Activated naive CD8-positive, alpha-beta T cell treated with anti-CD3 and anti-CD28 coated beads, Interleukin-2, amount 50 U/mL, for 16 hours (primary cell): ENCODE measurements at places on chromosomes 4 and X.

- no peak for DNase-seq
Measured at GRCh38 chr4:7956934-7957656, 17.4 kb upstream of the AFAP1 start.

DNA sequence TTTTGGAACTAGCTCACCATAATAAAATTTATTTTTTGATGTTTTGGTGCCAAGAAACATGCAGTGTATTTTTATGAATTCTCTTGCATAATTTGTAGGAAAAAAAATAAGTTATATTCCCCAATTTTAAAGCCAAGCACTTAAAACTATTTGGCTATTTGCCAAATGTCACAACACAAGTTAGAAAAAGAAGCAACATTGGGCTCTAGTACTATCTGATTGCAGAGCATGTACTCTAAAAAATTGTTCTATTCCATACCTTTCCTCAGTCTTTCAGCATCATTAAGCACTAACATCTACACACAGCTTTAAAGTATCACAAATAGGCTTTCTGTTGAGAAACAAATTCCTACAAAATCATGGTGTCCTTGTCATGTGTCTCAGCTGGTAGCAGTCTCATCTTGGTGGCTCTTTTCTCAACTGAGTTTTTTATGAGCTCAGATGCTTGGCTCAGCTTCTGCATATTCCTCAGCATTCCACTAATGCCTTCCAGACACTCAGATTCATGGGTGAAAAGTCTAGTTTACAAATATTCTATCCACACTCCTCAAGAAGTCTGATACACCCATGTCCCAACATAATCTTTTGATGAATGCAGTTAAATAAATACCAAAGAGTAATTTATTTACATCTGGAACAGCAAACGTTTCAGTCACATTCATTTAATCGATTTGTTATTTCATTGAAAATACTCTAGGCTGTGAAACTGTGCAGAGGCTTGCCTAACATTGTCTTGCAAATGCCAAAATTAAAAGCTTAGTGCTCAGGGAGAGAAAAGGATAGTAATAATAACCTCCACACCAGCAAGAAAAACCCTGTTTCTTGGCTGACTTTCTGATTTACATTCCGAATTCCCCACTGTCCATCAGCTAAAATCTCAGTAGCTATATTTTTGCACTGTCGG lies 2209.9 kb downstream of the PCDH7 start:
- DNase-seq: no peak

GRCh38 chr4:108786351-108786750 lies 23.5 kb upstream of the ETNPPL start:
- no peak for DNase-seq

- DNase-seq: no peak
Measured at GRCh38 chr4:42282081-42282901, 115.0 kb upstream of the SHISA3 start.

- no peak for DNase-seq
Measured at GRCh38 chr4:20678400-20678799, 21.9 kb upstream of the PACRGL start.

GRCh38 chr4:21118301-21118700 lies 418.0 kb downstream of the PACRGL start:
- DNase-seq: no peak

DNA sequence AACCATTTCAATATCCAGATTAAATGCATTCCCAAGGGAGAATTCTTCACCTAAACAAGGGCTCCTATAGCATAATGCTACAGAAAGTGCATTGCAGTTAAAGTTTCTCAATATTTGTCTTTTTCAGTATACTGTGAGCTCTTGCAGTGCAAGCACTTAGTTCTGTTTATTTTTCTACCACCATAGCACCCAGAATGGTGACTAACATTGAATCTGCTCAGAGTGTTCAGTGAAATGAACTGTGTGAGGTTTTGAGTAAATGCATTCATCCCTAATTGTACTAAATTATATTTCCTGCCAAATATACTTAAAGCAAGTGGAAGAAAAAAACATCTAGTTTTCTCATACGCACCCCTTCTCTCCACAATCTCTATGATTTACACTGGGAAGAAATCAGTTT lies 383.9 kb downstream of the PCDH7 start:
- DNase-seq: no peak

- DNase-seq: no peak
Measured at GRCh38 chrX:42242004-42242403, 318.6 kb upstream of the CASK start.

GRCh38 chrX:84216881-84217280 lies 28.9 kb upstream of the RPS6KA6 start:
- no peak for DNase-seq

GRCh38 chr4:99404595-99405287 lies 30.4 kb downstream of the ADH7 start:
- DNase-seq: no peak

DNA sequence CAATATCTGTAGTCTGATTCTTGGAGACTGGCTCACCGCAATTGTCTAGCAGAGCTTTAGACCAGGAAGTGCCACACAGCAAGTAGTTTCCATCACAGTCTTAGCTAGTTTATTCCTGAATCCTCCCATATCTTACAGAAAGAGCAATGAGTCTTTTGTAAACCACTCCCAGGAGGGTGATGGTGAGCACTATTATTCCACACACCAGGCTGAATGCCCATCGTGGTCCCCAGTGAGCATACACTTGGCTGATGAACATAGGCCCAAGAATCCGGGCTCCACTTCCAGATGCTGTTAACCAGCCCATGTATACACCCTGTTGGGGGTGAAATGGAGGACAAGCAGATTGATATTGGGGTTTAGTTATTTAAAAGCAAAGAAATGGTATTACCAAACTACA lies 39.8 kb downstream of the PLK4 start:
- no peak for DNase-seq

DNA sequence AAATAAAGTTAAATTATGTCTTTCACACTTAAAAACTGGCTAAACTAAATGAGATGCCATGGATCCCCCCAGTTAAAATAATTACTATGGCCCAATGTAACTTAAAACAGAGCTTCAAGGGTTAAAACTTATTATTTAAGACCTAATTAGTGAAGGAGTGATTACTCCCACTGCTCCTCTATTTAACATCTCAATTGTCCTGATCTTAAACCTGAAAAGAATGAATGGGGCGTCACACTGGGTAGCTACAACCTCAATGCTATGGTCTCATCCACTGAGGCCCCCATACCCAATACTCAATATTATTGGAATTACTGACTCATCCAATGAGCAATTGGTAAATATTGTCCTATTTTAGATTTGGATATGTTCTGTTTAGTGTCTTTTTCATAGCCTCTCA lies 21.1 kb upstream of the TMEM255A start:
- DNase-seq: no peak

DNA sequence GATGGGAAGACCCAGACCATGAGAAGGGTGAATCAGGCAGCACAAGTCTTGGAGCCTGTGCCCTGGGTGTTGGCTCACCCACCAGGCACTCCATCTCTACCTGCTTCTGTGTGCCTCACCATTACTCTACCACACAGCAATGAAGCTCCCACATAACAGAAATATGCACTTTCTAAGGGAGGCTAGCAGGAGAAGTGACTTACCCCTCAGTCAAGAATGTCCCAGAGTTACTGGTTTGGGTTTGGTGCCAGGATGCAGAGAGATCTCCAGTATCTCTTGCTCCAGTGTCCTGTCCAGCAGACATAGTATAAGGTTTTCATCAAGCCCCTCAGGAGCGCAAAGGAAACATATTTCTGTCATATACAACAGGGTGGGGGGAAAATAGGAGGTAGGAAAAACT lies 11.3 kb upstream of the RAB40A start:
- no peak for DNase-seq

GRCh38 chr4:138749303-138749702 lies 266.3 kb upstream of the NOCT start:
- no peak for DNase-seq

DNA sequence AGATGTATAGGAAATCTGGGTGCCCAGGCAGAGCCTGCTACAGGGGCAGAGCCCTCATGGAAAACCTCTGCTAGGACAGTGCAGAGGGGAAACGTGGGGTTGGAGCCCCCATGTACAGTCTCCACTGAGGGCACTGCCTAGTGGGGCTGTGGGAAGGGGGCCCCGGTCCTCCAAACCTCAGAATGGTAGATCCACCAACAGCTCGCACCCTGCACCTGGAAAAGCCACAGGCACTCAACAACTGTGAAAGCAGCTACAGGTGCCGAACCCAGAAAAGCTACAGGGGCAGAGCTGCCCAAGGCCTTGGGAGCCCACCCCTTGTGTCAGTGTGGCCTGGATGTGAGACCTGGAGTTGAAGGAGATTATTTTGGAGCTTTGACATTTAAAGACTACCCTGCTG lies 5.4 kb upstream of the XPNPEP2 start:
- no peak for DNase-seq

DNA sequence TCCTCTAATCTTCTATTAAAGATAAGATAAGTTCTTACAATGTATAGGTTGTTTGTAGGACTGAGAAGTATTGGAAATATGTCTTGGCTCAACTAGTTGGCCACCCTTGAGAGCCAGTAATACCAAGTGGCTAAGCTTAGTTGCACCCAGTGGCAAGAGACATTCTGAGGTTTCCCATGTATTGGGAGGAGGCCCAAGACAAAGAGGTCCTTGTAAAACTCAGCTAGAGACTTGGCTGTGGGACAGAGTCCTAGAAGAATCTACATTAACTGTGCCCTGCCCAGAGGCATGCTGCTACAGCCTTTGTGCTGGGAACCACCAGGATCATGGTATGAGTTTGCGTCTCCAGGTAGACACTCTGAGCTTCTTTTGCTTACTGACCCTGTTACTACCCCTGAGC lies 41.9 kb upstream of the SLC4A4 start:
- no peak for DNase-seq

GRCh38 chr4:173529477-173530325 lies at the start of gene HAND2:
Gene HAND2 (minus strand): TSS chr4:173530229. CDS start chr4:173529289, 940 bp downstream.
- no peak for DNase-seq

DNA sequence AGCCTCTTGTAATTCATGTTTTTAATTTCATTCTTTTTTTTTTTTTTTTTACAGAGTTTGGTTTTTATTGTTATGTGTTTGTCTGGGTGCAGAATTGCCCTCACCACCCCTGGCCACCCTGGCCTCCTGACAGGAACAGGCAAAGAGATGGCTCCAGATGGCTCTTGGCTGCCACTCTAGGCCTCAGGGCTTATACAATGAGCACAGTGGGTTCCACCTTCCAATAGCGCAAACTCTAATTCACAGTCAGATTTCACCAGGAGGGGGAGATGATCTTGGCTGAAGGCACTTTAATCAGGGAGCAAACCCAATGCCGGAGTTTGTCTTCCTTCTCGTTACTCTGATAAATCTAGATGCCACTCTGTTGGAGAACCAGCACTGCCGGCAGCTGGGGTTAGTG lies 24.8 kb downstream of the CPE start:
- DNase-seq: no peak

DNA sequence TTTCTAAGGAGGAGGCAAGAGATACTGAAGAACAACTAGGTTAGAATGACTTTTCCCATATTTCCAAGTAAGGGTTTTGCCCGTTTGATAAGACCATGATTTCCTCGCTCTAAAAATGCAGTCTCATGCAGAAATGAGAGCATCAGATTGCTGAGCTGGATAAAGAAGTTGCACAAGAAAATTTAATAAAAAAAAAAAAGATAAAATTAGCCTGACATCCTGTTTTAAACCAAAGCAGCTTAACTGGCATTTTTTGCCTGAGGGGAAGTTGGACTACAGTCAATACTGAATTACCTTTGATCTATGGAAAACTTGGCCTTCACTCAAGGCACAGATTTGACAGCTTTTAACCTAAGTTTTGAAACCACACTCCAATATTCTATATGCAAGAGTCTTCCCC lies 208.4 kb downstream of the GASK1B start:
- DNase-seq: no peak

DNA sequence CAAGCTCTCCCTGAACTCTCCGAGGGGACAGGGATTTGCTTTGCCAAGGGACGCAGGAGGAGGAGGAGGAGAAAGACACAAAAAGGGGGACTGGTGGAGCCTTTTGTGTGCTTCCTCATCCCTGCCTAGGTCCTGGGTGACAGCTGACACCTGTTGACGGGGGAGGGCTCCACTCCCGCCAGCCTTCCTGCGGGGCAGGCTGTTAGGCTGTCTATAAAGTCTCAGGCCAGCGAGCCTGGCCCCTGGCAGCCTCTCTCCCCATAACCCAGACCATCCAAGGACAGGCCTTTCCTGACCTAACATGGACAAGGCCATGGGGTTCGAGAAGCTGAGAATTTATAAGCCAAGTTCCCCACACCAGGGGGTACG lies 832 bp upstream of the EVC2 start:
- no peak for DNase-seq

- no peak for DNase-seq
Measured at GRCh38 chrX:107629540-107629909, 1.2 kb downstream of the PRPS1 start.

DNA sequence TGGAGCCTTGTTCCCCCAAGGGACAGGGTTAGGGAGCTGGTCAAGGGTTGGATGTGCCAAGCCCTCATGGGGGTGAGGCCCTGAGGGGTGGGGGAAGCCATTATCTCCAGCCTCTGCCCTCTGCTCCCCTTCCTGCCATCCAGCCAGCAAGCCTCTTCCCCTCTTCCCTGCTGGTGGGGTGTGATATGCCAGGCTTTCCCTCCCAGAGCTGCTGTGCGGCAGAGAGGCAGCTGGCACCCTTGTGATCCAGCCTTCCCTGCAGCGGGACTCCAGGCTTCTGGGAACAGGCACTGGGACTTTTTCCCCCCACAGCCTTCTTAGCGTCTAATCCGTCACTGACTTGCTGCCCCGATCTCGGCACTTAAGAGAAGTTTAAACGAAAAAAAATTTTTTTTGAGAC lies 6.3 kb downstream of the SSR4 start:
- DNase-seq: no peak

DNA sequence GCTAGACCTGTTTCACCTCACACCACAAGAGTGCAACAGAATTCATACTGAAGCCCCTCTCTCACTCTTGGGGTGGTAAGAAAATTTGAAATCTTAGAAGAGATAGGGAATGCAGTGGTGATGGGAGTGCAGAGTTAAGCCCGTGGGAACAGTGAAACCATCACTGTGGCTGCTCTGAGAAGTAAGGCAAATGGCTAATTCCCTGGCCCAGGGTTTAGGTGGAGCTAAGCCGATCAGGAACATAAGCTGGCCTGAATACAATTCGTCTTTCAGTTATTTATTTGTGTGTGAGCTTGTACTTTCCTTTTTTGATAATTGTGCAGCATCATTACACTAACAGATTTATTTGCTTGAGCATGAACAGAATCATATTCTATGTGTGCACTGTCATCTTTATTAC lies 1070.6 kb downstream of the STPG2 start:
- no peak for DNase-seq

- no peak for DNase-seq
Measured at GRCh38 chr4:154088741-154089140, 299.9 kb upstream of the SFRP2 start.

DNA sequence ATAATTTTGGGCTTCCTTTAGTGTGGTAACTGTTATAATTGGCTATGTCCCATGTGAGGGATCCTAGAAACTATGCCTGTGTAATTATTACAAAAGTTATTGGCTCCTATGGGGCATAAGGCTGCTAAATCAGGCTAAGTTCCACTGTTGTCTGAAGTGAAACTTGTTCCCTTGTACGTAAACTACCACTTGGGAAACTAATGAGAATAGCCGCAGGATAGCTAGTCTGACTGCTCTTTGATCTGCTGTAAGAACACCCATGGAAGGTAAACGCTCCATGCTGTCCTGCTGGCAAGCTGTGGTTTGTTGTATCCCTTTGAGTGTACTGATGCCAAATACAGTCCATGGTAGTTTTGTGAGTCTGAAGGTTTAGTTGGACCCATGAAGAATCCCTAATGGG lies 9.3 kb upstream of the MAOA start:
- DNase-seq: no peak

GRCh38 chr4:69910016-69910782 lies 20.7 kb upstream of the CSN1S1 start:
- no peak for DNase-seq

GRCh38 chr4:78121338-78121904 lies 64.3 kb downstream of the FRAS1 start:
- DNase-seq: no peak

- no peak for DNase-seq
Measured at GRCh38 chr4:138894709-138895108, 120.9 kb upstream of the NOCT start.
